ENCODE measurements at places on chromosomes 4 and X.

DNA sequence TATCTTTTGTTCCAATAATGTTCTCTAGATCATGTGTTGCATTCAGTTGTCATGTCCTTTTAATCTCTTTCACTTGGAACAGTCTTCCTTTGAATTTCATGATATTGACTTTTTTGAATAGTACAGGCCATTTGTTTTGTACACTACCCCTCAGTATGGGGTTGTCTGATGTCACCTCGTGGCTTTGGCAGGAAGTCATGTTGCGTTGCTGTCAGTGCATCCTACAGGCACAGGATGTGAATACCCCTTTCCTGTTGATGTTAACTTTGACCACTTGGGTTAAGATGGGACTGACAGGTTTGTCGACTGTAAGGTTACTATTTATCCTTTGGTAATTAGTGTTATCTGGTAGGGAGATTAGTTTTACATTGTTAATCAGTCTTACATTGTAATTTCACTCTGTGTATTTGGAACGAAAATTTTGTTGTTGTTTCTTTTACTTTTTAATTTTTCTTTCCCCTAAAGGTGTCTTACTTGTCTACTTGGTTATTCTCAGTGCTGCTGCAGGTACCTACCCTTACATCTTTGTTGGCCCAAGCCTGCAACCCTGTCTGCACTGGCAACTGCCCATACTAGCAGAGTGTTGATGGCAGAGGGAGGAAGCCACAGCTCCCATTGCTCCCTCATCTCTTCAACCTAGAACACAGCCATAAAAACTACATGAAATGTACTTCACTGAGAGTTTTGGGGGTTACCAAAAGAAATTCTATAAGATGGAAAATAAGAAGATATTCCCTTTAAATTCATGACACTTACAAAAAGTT, 14.7 kb upstream of the ATP8A1 start:
- peak; percentile 51 for DNase-seq

GRCh38 chr4:165461159-165461821, 82.5 kb downstream of the CPE start:
- DNase-seq: no peak

DNA sequence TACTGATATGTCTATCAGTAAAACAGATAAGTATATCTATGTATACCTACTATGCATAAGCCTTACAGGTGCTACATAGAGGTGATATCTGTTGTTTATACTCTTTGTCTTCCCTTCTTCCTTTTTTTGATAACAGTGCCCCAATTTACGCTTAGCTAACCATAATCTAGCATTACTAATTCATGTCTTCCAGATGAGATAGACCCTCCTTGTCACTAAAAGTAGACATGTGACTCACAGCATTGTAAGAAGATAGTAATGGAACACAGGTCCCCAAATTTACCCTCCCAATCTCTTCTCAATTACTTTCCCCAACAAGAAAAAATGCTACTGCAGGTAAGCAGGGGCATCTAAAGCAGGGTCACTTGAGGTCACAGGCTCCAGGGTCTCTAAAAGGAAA, 7.9 kb upstream of the NFKB1 start:
- DNase-seq: no peak

GRCh38 chrX:725971-726370, 95.4 kb downstream of the SHOX start:
- no peak for DNase-seq

DNA sequence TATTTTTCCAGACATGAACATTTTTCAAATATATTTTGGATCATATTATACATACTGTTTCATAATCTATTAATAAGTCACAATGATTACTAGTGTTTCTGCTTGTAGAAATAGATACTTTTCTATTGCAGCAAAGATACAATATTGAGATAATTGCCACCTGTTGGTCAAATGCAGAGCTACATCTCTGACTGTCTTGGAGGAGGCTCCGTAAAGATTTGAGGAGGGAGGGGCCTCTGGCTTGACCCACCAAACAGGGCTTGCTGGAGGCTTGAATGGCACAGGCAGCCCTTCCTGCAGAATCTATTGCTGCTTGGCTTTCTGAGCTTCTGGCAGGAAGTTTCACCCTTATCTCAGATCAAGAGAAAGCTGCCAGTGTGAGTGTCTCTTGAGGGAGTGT, 99.3 kb upstream of the ARMCX2 start:
- peak; percentile 1 for DNase-seq

DNA sequence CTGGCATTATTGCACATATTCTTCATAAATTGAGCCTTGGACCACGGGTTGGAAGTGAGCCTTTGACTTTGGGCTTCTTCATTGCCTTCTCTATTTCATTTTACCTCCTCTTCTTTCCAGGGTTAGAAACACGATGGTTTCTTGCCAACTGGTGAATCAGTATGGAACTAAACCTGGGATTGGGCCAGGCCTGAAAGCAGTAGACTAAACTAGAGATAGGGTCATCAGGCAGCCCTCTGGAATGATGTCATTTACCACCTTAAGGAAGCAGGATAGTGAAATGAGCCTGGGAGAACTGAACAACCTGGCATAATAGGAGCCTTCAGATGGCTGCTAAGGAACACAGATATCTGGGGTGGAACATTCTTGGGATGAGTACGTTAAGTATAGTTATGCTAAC, 67.5 kb upstream of the ATP8A1 start:
- DNase-seq: no peak

- DNase-seq: no peak
These were observed 3.4 kb downstream of the PRPS2 start for GRCh38 chrX:12794654-12795053.

- DNase-seq: no peak
These were observed 551 bp upstream of the ARX start for GRCh38 chrX:25016361-25016671.

GRCh38 chr4:63379750-63380522, 1029.3 kb downstream of the TECRL start:
- no peak for DNase-seq

DNA sequence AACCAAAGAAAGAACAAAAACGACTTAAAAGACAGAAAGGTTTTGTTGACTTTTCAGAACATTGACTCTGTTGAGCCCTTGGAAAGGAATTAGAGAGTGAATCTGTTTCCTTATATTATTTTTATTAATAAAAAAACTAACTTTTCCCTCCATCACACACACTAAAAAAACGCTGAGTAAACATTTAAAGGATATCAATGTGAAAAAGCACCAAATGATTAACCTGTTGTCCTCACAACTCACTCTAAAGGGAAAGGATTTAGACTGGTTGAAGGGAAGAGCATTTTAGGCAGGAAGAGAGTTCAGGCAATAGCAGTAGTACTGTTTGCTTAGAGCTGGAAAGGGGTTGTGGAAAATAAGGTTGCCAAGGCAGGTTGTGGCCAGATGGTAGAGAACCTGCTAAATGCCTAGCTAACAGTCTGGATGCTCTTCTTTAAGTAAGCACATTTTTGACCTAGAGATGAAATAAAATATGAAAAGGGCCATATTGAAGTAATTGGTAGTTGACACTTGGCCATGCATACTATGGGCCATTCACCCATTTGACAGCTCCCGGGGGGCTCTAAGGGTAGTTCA, 98.0 kb upstream of the NDP start:
- no peak for DNase-seq
